ENCODE measurements at places on chromosomes 5 and 9.

- no peak for DNase-seq
These were observed 259.5 kb downstream of the BNC2 start for GRCh38 chr9:16611001-16611400.

- no peak for DNase-seq
These were observed 1255.2 kb downstream of the EFNA5 start for GRCh38 chr5:106415541-106415940.

DNA sequence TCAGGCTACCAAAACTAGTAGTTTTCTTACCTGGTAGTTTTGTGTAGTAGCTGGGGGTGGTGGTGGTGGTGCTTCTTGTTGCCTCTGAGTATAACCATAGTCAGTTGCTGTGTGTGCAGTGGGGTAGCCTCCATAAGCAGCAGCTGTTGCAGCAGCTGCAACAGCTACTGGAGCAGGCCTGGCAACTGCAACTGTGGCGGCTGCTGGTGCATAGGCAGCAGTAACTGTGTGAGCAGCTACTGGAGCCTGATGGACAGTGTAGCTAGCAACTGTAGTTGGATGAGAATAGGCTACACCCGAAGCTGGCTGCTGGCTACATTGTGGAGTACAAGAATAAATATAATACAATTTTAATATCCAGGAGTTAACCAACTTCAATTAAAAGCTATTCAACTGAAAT lies 24.7 kb downstream of the ZFR start:
- no peak for DNase-seq

DNA sequence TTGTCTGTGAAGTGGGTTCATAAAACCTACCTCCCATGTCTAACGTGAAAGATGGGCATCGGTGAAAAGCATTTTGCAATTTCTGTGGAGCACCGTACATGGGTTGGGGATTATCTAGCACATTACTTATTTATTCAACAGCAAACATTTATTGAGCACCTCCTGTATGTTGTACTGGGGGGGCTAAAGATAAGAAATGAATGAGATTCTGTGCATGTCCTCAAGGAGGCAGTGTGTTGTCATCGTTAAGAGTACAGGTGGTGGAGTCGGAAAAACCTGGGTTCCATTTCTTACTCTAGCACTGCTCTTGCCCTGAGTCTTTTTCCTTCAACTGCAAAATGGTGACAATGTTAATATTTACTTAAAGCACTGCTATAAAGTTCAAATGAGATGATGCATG lies 30.4 kb upstream of the DENND1A start:
- DNase-seq = no peak

DNA sequence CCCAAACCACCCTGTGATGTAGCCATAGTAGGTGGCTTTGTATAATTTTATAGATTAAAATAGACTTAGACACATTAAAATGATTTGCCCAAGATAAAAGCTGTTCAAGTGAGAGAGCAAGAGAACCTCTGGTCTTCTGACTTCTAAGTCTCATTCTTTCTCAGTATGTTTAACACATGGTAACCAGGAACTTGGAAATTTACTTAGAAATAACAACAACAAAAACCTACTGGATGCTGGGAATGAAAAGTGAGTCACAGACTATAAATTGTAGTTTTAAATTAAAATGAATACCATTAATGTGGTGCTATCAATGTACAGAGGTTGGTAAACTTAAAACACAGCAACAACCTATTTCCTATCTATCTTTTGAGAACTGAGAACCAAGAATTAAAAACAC lies 30.4 kb downstream of the HMGCR start:
- DNase-seq = no peak

DNA sequence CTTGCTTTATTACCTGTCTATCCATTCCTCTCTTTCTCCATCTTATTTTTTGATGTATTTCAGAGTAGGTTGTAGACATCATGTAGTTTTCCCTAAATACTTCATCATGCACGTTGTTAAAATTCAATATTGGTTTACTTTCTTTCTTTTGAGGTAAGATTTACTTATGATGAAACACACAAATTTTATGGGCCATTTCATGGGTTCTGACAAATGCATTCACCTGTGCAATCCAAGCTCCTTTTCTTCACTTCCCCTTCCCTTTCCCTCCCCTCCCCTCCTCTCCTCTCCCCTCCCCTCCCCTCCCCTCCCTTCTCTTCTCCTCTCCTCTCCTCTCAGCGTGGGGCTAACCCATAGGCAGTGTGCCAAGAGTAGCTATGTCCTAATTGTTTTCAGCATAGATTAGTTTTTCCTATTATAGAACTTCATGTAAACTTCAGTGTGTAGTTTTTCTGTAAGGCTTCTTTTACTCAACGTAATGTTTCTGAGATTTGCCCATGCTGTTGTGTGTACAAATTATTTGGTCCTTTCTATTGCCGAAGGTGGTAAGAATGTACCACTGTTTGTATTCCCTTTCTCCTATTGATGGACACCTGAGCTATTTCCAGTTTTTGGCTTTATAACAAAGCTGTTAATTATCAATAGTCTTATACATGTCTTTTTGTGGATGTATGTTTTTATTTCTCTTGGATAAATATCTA lies 92.9 kb upstream of the CLINT1 start:
- DNase-seq = no peak

- DNase-seq = no peak
These were observed 66.5 kb downstream of the F2RL2 start for GRCh38 chr5:76556511-76557221.

DNA sequence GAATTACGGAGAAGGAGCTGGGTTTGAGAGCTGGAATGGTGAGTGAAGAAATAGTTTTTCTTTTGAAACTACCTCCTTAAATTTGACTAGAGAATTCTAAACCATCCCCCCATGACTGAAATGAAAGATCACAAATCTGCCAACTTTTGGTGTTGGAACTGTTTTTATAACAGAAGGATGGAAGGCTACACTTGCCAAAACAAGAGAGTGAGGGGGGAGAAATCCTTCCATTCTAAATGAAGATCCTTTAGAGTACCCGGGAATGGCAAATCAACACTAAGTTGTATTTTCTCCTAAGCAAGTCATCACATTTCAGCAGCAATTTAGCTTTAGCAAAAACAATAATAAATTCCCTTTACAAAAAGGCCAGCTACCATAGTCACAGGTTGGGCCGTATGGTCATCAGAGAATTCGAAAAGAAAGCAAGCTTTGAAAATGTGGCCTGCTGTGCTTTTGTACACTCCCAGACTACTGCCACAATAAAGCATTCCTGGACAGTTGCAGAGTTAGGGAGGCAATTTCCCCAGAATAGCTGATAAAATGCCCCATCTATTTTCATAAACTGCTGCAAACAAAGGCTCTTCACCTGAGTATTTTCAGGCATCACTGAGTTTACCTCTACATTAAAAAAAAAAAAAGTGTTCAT lies 25.0 kb upstream of the FREM1 start:
- DNase-seq = no peak

DNA sequence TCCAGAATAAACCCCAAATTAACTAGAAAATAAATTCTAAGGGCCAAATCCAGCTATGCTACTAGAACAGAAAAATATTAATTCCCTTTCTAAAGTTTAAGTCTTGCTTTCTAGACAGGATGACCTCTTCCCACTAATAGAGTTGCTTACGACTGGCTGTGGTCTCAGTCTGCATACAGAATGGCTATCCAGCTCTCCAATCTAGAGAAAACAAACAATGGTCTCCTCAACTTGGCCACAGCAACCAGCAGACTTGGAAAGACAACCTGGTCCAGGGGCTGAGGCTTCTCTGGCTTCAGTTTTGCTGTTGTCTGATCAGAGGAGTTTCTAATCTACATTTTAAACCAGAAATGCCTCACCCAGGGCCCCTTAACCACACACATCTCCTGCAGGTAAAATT lies 28.9 kb downstream of the RASEF start:
- DNase-seq = no peak

All from activated T-cell treated with anti-CD3 and anti-CD28 coated beads for 48 hours (primary cell).